ENCODE measurements at places on chromosomes 4 and X.

- DNase-seq: no peak
Measured at GRCh38 chr4:17323554-17324385, 188.1 kb downstream of the QDPR start.

- no peak for DNase-seq
Measured at GRCh38 chr4:22485737-22486136, 30.1 kb downstream of the ADGRA3 start.

DNA sequence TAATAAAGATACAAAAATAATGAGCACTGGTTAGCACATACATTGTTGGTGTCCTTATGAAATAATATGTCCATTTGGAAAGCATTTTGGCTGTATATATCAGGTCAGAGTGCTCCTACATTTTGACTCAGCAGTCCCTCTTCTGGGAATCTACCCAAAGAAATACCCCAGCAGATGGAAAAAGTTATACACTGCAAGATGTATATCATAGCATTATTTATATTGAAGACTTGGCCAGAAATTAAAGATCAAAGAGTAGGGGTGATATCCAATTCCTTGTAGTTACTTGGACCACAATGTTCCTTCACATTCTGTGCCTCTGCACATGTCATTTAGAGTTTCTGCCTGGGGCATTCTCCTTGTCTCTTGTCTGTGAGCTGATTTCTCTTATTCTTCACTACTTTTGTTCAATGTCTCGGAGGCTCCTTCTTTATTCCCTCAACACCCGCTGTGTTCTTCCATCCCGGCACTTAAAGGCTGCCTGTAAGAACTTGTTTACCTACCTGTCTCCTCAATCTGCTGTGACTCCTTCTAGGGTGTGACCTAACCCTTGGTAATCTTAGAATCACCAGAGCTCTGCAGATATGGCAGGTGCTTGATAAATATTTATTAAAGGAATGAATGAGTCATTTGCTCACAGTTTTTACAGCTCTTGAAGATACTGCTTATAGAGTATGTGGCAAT is 3.1 kb upstream of the TSPAN5 start:
- DNase-seq: no peak

DNA sequence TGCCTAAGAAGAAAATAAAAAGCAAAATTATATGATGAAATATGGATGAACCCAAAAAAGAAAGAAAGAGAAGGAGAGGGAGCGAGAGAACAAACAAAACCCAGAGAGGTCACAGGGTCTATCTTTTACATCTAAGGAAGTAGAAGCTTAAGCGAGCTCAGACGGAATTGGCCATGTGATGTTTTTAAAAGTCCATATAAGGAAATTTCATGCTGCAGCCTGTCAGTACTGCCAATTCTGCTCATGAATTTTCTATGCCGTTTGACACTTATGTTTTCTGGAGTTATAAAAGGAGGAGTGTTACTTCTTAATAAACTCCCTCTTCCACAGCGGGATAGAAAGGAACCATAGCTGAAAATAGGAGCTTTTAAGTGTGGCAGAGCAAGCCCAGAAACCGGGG is 32.9 kb upstream of the DCX start:
- no peak for DNase-seq

- no peak for DNase-seq
Measured at GRCh38 chr4:38233727-38234480, 273.7 kb downstream of the PTTG2 start.

GRCh38 chr4:2837904-2838496 is 5.6 kb upstream of the ADD1 start:
- peak; percentile 50 for DNase-seq

GRCh38 chr4:73392936-73393335 is 11.2 kb upstream of the ALB start:
- DNase-seq: no peak

GRCh38 chr4:58507079-58507478 is 1396.9 kb upstream of the IGFBP7 start:
- DNase-seq: no peak

GRCh38 chrX:32545101-32545500 is 666.2 kb downstream of the DMD start:
- DNase-seq: no peak

DNA sequence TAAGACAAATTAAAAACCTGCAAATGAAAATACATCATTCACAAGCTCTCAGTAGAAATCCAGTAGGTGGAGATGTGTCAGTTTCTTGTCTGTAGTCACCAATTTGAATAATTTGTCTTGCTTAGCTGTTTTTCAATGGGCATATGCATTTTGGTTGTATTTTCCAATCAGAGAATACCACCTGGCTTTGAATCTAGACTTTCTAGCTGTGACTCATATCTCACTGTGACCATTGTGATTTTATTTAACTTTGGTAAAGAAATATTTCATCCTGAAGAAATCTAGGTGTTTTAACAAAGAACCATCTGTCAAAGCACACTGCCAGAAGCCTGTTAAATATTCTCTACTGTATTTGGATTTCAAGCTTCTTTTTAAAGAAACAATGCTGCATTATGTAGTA is 1650.6 kb upstream of the IGFBP7 start:
- no peak for DNase-seq

- no peak for DNase-seq
Measured at GRCh38 chr4:174604198-174604597, 81.9 kb upstream of the HPGD start.

- peak; percentile 46 for DNase-seq
Measured at GRCh38 chr4:25913851-25914669, at the start of gene SMIM20. SMIM20 (plus strand) TSS chr4:25914220; CDS start chr4:25914314, 94 bp downstream.

DNA sequence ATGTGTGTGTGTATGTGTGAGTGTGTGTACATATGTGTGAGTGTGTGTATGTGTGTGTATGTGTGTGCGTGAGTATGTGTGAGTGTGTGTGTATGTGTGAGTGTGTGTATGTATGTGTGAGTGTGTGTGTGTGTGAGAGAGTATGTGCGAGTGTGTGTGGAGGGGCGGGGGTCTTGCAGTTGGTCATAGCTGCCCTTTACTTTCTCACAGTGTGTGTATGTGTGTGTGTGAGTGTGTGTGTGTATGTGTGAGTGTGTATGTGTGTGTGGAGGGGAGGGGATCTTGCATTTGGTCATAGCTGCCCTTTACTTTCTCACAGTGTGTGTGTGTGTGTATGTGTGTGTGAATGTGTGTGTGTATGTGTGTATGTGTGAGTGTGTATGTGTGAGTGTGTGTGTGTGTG is 74.8 kb upstream of the ENPP6 start:
- no peak for DNase-seq

GRCh38 chr4:55906989-55907388 is 41.8 kb upstream of the CEP135 start:
- DNase-seq: no peak

DNA sequence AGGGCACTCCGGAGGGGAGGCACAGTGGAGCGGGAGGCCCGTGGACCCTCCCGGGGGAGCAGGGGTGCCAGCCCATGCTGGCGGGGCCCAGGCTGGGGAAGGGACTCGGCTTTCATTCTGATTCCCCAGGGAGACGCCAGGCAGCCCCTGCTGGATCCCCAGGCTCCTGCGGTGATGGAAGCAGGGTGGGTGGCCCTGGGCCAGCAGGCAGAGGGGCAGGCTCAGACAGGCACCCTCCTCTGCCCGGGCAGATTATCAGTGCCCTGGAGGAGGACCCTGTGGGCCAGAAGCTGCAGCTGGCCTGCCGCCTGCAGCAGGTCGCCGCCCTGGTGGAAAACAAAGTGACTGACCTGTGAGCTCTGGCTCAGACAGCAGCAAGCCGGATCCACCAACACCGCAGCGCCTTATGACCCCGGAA is 2.1 kb upstream of the SRPK3 start:
- DNase-seq: no peak

GRCh38 chrX:155235891-155236290 is 19.6 kb downstream of the VBP1 start:
- no peak for DNase-seq

- DNase-seq: no peak
Measured at GRCh38 chr4:1022739-1023066, 11.3 kb downstream of the FGFRL1 start.

DNA sequence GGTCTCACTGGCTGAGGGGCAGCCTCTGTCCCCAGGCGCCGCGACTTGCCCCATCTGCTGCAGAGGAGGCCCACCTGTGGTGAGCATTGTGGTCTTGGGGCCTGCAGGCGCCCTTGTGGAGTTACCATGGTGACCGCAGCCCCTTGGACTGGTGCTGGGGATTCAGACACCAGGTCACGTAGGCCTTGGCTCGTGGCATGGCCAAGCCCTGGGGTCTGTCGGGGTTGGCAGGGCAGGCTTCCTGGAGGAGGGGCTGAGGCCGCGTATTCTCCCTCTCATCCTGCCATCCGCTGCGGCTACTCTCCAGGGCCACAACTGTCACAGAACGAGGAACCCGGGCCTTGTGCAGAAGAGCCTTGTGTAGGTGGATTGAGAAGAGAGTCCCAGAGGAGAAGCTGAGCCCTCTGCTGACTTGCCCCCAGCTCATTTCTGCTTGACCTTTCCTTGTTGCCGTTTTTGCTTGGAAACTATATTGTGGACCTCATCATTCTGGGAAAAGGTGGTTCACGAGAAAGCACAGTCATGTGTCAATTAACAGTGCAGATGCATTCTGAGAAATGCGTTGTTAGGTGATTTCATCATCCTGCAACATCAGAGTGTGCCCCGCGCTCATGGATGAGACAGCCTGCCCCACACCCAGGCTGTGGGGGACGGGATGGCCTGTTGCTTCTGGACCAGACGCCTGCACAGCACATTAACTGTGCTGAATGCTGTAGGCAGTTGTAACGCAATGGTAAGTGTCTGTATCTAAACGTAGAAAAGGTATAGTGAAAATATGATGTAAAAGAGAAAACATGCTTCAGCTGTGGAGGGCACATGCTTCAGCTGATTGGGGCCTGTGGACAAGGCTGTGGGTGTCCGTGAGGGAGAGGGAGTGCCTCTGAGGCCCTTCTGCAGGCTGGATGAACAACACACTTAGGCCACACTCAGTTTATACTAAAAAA is 38.5 kb downstream of the TRMT44 start:
- DNase-seq: no peak

DNA sequence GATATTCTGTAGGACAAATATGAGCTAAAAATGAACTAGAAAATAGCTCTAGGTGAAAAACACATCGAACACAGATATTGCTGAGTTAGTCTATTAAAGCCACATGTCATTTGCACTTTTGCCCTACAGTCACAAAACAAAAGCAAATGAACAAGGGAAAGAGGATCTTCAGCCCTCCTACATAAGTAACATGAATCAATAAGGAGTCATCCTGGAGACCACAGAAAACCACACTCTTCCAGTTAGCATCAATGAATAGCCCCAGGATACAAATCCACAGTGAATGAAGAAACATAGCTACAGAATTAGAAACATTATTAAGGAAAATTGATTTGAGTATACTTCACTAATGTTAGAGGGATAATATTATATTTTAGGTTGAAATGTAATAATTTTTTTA is 311.4 kb downstream of the MAPK10 start:
- no peak for DNase-seq

- peak; percentile 32 for DNase-seq
Measured at GRCh38 chr4:174828845-174829701, at the start of gene GLRA3. GLRA3 (minus strand) TSS chr4:174829247; CDS start chr4:174828811, 436 bp downstream.

Data from forelimb muscle (tissue), 1 donor.